ENCODE measurements at places on chromosomes 2 and 18. TPM values are rescaled to one million over a fixed set of nuclear protein-coding genes. Genes with fewer than 3 reads are reported as not detected.

COLEC12 gene
- total RNA-seq: not detected

SLC8A1 gene
- total RNA-seq: 0.51 TPM

ANKRD29 gene
- total RNA-seq: 13.3 TPM

TMEM150A gene
- total RNA-seq: 11.8 TPM

DNAJC5G gene
- total RNA-seq: not detected

MAP2 gene
- 0.40 TPM for total RNA-seq

GKN2 gene
- total RNA-seq: 3.5 TPM

PDE11A gene
- total RNA-seq: 0.61 TPM

CTLA4 gene
- total RNA-seq: not detected

C1GALT1C1L gene
- 2.5 TPM for total RNA-seq

CIB4 gene
- total RNA-seq: 0.28 TPM

CACNB4 gene
- 0.32 TPM for total RNA-seq

CAVIN2 gene
- 13.1 TPM for total RNA-seq

SYT4 gene
- total RNA-seq: not detected

DSC3 gene
- 1.8 TPM for total RNA-seq

SCYGR4 gene
- not detected for total RNA-seq

PLEK gene
- not detected for total RNA-seq

UGT1A1 gene
- total RNA-seq: 0.83 TPM

TXNDC2 gene
- total RNA-seq: 0.12 TPM

ASXL3 gene
- not detected for total RNA-seq

SPC25 gene
- 9.7 TPM for total RNA-seq

RHOB gene
- 125 TPM for total RNA-seq

ABCA12 gene
- total RNA-seq: 0.39 TPM

CYB5A gene
- total RNA-seq: 120 TPM

RAX gene
- not detected for total RNA-seq

TAF4B gene
- total RNA-seq: 5.6 TPM

KLHL41 gene
- total RNA-seq: 0.08 TPM

SP140L gene
- total RNA-seq: 3.5 TPM

DNER gene
- total RNA-seq: 7.0 TPM

UCN gene
- total RNA-seq: 1.9 TPM

POTEI gene
- not detected for total RNA-seq

PLEKHM3 gene
- total RNA-seq: 3.4 TPM

GALR1 gene
- total RNA-seq: not detected

LAMA3 gene
- 38.4 TPM for total RNA-seq

PARD3B gene
- 0.72 TPM for total RNA-seq

RUFY4 gene
- not detected for total RNA-seq

ARHGAP15 gene
- total RNA-seq: not detected

CCDC74B gene
- 7.5 TPM for total RNA-seq

HOXD11 gene
- 7.8 TPM for total RNA-seq

CLIP4 gene
- total RNA-seq: 28.6 TPM

ALKAL2 gene
- not detected for total RNA-seq

VAMP5 gene
- total RNA-seq: 0.15 TPM

TFPI gene
- 58.8 TPM for total RNA-seq

PHOSPHO2 gene
- 2.4 TPM for total RNA-seq

STPG4 gene
- 0.10 TPM for total RNA-seq

PCARE gene
- total RNA-seq: not detected

COL4A4 gene
- 1.0 TPM for total RNA-seq

TUBB8B gene
- total RNA-seq: not detected

FEV gene
- total RNA-seq: not detected

KCNS3 gene
- total RNA-seq: 1.1 TPM

KCNE4 gene
- total RNA-seq: 0.83 TPM
